A549 treated with CORT108297 at 1 μM for 4 hours (cell line): ENCODE measurements at places on chromosomes 3 and 15. TPM values are rescaled to one million over a fixed set of nuclear protein-coding genes. Genes with fewer than 3 reads are reported as not detected.

The FRMD4B gene
- 0.77 to 2.1 TPM (median 1.2 TPM) in 5 replicates for total RNA-seq

The LDHAL6B gene
- total RNA-seq, result not detected in 5 replicates

The IGF2BP2 gene
- 8.6 to 11.4 TPM (median 11.2 TPM) in 5 replicates for total RNA-seq

The C2CD4A gene
- total RNA-seq, result 0.05 to 0.11 TPM (median 0.07 TPM) in 5 replicates

The CPLX3 gene
- 0.05 to 0.06 TPM in 2 of 5 replicates, not detected in the others for total RNA-seq

The SLC24A5 gene
- not detected in 5 replicates for total RNA-seq

The PLCB2 gene
- 0.44 to 0.79 TPM (median 0.59 TPM) in 5 replicates for total RNA-seq

The SI gene
- total RNA-seq, result not detected in 5 replicates

The SPINK8 gene
- total RNA-seq, result not detected in 5 replicates

The NEIL1 gene
- 1.7 to 4.4 TPM (median 3.6 TPM) in 5 replicates for total RNA-seq
